Pulmonary artery endothelial cell (primary cell): ENCODE measurements at places on chromosomes 7 and 10. TPM values are rescaled to one million over a fixed set of nuclear protein-coding genes. Genes with fewer than 3 reads are reported as not detected.

FRMPD2 gene
- total RNA-seq: not detected in 2 replicates

SEPTIN7 gene
- total RNA-seq: 152 and 299 TPM in 2 replicates

AKR1C2 gene
- total RNA-seq: 2.5 and 4.0 TPM in 2 replicates

PDE6C gene
- total RNA-seq: not detected in 2 replicates

HABP2 gene
- not detected in 2 replicates for total RNA-seq

KIAA1549 gene
- 1.9 and 2.9 TPM in 2 replicates for total RNA-seq

ADO gene
- 16.6 and 17.7 TPM in 2 replicates for total RNA-seq
